ENCODE measurements at places on chromosomes 11 and 22. TPM values are rescaled to one million over a fixed set of nuclear protein-coding genes. Genes with fewer than 3 reads are reported as not detected.

The KDM4E gene
- not detected for total RNA-seq

The NAALADL1 gene
- total RNA-seq = 15.6 TPM

The GTSE1 gene
- total RNA-seq = 4.8 TPM

The ZBTB16 gene
- total RNA-seq = 230 TPM

The FOLR3 gene
- total RNA-seq = not detected
